ENCODE measurements at places on chromosomes 4 and X.

- H3K36me3 ChIP-seq, result no peaks in the 10 kb centered on the region
- no peak overlapping the region for H3K4me3 ChIP-seq
- no peak overlapping the region for H3K27ac ChIP-seq
- no peaks in the 10 kb centered on the region for H3K4me1 ChIP-seq
Measured at GRCh38 chr4:2300431-2301224, 38.7 kb upstream of the MXD4 start.

DNA sequence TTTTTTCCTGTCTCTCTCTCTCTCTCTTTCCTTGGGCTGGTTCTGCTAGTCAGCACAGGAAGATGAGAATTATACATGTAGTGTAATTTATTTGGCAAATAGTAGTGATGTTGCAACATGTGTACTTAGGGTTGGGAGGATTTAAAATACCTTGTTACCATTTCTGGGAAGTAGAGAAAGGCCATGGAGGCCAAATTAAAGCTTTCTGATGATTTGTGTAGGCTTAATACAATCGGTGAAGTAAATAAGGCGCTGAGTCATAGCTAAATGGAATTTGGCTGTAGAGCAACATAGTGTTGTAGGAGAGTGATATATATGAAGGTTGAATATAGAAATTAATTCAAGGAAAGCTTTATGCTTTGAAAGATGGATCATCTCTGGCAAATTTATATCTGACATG is 295.3 kb downstream of the GRID2 start:
- no peaks in the 10 kb centered on the region for H3K36me3 ChIP-seq
- H3K27me3 ChIP-seq, result no peaks in the 10 kb centered on the region
- no peak overlapping the region for H3K4me3 ChIP-seq
- no peaks in the 10 kb centered on the region for H3K4me1 ChIP-seq

DNA sequence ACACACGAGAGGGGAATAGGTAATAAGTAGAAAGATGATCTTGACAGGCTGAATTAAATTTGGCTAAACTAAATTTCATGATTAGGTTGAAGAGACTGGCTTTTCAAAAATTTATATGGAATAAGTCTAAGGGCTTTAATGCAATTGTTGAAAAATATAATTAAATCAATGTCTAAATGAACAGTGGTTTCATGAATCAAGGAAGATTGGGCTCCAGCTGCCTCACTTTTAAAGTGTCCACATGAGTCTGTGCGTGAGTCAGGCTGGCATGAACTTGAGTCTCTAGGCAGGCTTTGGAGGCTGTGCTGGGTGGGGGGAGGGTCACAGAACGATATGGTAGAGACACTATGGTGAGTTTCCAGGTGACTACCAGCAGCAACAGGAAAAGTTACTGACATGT is 111.9 kb downstream of the SORBS2 start:
- no peaks in the 10 kb centered on the region for H3K4me1 ChIP-seq
- no peak for DNase-seq
- H3K27me3 ChIP-seq, result no peaks in the 10 kb centered on the region
- H3K4me3 ChIP-seq, result no peak overlapping the region
- H3K36me3 ChIP-seq, result no peaks in the 10 kb centered on the region

DNA sequence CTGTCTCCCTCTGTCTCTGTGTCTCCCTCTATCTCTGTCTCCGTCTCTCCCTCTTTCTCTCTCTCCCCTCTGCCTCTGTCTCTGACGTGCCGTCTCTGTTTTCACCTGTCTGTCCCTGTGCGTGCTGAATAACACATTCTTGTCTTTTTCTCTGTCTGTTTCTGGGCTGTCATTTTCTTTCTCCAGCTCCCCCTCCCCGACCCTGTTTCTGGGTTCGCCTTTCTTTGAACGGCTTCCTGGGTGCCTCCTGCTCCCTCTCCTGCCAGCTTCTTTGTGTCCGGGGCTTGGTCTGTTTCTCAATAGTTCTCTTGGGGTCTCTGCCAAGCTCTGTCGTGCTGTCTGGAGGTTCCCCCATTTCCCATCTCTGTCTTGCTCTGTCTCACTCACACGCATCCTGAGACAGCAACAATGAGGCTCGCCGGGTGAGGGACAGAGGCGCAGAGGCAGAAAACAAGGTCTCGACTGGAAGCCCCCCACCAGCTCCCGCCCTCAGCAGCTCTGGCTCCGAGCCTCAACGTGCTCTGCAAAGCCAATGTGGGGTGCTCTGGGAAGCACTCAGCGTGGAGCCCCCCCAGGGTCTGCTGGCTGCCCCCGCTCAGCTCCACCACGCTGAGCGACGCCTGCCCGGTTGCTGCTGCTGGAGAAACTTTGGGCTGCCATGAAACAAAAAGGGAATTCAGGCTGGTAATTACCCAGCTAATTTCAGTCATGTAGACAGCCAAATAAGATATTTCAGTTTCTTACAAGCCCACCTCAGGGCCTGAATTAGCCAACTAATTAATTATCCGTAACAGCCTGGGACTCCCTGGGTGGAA is 3.4 kb downstream of the CPLX1 start:
- DNase-seq, result no peak
- H3K4me1 ChIP-seq, result peaks cover 4% of the 10 kb centered on the region
- no peak overlapping the region for H3K27ac ChIP-seq
- H3K27me3 ChIP-seq, result peaks cover 16% of the 10 kb centered on the region
- H3K36me3 ChIP-seq, result no peaks in the 10 kb centered on the region
- no peak overlapping the region for H3K4me3 ChIP-seq

GRCh38 chrX:30577362-30577991 is at the start of gene TASL:
TASL (minus strand) TSS chrX:30577766; CDS start chrX:30560355, 17,411 bp downstream.
- no peak within 1 kb of the TSS for H3K27ac ChIP-seq
- no peak for DNase-seq
- H3K27me3 ChIP-seq, result no peaks in the 10 kb centered on the region
- peak within 1 kb of the TSS; percentile 13 for H3K4me3 ChIP-seq

DNA sequence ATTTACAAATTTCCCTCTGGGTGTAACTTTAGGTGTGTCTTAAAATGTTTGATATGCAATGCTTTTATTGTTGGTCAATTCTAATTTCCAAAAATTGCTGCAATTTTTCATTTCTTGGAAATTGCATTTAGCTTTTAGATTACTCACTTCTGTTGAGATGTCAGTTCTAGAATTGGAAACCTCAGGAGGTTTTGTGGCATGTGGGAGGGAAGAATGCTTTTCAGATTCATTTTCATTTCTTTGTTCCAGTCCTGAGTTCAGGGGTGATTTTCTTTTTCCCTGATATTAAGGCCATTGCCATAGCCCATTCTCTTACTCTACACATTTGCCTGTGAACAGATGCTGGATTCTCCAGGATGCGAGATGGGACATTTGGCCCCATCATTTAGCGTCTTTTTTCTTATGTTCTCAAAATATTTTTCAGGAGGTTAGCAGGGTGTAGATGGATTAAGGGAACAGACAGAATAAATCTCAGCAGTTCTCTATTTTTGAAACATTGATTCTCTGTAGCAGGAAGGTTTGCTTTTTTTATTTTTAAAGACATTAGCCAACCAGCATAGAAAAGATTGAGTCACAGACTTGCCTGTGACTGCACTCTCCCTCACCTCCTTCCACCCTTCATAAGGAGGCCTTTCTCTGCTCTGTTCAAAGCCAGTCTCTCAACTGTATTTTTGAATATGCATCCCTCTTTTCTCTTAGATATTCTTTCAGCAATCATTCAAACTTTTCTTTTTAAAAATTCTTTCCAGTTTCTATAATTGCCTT is 238.4 kb upstream of the ANXA3 start:
- H3K4me3 ChIP-seq, result no peak overlapping the region
- no peak for DNase-seq
- H3K27me3 ChIP-seq, result no peaks in the 10 kb centered on the region
- H3K36me3 ChIP-seq, result no peaks in the 10 kb centered on the region

DNA sequence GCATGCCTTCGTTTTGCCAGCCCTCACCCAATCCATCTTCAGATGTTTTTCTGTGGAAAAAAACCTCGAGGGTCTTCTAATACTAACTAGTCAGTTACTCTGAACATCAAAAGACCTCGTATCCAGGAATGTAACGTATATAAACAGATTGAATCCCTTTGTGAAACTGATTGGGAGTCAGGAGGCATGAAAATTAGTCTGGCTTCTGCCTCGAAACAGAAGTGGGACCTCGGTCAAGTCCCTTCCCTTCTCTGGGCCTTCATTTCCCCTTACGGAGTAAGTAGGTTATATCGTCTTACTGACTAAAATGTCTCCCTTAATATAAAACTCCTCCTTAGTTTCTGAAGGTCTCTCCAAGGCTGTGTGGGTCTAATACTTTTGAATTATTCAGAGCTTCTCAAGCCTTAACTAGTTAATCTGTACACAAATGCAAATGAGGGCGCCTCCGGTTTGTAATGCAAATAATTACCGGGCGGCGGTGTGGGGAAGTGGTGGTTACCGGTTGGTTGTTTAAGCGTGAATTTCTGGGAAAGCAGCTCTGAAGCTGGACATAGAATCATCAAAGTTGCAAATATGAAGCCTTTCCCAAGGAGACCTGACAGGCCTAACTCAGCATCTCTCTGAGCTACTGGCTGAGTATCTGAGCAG is 11.4 kb upstream of the NKRF start:
- H3K36me3 ChIP-seq, result no peaks in the 10 kb centered on the region
- H3K27me3 ChIP-seq, result no peaks in the 10 kb centered on the region
- no peak overlapping the region for H3K4me3 ChIP-seq
- no peak for DNase-seq
- H3K27ac ChIP-seq, result no peak overlapping the region
- H3K4me1 ChIP-seq, result no peaks in the 10 kb centered on the region

GRCh38 chr4:85457752-85458467 is 17.0 kb upstream of the ARHGAP24 start:
- H3K4me1 ChIP-seq, result no peaks in the 10 kb centered on the region
- H3K27me3 ChIP-seq, result no peaks in the 10 kb centered on the region
- no peak for DNase-seq
- no peak overlapping the region for H3K4me3 ChIP-seq
- H3K36me3 ChIP-seq, result no peaks in the 10 kb centered on the region

- no peaks in the 10 kb centered on the region for H3K4me1 ChIP-seq
- H3K36me3 ChIP-seq, result no peaks in the 10 kb centered on the region
- no peak overlapping the region for H3K27ac ChIP-seq
- no peak overlapping the region for H3K4me3 ChIP-seq
- no peaks in the 10 kb centered on the region for H3K27me3 ChIP-seq
Measured at GRCh38 chr4:47088298-47088697, 56.9 kb downstream of the GABRB1 start.

DNA sequence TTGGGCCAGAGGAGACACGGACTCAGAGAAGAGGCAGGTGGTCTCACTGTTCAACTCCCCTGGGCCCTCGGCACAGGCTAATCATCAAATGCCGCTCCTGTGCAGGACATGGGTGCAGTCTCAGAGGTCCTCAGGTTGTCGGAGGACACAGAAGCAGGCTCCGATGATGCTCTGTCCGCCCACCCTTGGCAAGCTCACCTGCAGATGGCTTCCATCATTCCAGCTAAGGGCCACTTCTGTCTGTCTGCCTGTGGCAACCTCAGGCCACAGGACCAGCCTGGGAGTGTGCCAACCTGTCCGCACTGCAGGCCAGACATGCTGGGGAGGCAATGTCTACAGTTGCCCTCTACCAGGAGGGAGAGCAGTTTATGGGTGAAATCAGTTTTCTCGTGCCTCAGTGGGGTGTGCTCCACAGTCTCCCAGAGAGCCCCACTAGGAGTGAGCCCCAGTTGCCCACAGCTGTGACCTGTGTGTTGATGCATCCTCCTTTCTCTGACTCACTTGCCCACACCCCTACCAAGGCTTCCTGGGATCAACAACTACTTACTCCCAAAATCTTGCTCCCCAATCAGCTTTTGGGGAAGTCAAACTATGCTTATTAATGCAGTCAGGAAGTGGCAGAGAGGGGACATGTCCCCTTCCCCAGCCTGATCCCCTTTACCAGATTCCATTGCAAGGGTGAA is 55.9 kb downstream of the HTRA3 start:
- no peak for DNase-seq
- no peak overlapping the region for H3K27ac ChIP-seq
- H3K27me3 ChIP-seq, result no peaks in the 10 kb centered on the region
- H3K4me1 ChIP-seq, result no peaks in the 10 kb centered on the region
- H3K4me3 ChIP-seq, result no peak overlapping the region

- no peaks in the 10 kb centered on the region for H3K36me3 ChIP-seq
- no peaks in the 10 kb centered on the region for H3K27me3 ChIP-seq
- H3K4me3 ChIP-seq, result no peak overlapping the region
- no peak for DNase-seq
- no peak overlapping the region for H3K27ac ChIP-seq
- H3K4me1 ChIP-seq, result no peaks in the 10 kb centered on the region
Measured at GRCh38 chr4:47817275-47817674, 20.6 kb downstream of the CORIN start.

GRCh38 chrX:15435836-15436619 is 51.8 kb upstream of the VEGFD start:
- no peak overlapping the region for H3K4me3 ChIP-seq
- peaks cover 26% of the 10 kb centered on the region for H3K27me3 ChIP-seq
- H3K27ac ChIP-seq, result peak overlapping the region; percentile 35

- H3K27ac ChIP-seq, result no peak overlapping the region
- H3K36me3 ChIP-seq, result no peaks in the 10 kb centered on the region
- no peaks in the 10 kb centered on the region for H3K4me1 ChIP-seq
- H3K4me3 ChIP-seq, result no peak overlapping the region
- H3K27me3 ChIP-seq, result no peaks in the 10 kb centered on the region
Measured at GRCh38 chrX:2566055-2566454, 65.3 kb upstream of the DHRSX start.

DNA sequence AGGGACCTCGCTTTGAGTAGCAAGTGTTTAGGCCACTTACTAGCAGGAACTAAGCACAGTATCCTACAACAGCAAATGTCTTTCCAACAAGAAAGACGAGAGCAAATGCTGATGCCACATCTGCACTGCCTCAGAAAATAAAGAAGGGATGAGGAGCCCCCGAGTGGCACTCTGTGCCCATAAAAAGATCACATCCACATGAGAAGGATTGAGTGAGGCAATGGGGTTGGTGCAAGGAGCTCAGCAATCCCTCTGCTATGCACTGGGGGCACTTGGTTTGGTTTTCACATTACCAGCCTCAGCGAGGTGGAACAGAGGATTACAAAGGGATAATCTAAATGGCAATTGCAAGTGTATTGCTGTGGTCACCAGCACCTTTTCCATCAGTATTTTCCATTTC is 252.8 kb upstream of the SLC7A11 start:
- no peak overlapping the region for H3K4me3 ChIP-seq
- no peak overlapping the region for H3K27ac ChIP-seq
- DNase-seq, result no peak
- no peaks in the 10 kb centered on the region for H3K27me3 ChIP-seq

GRCh38 chrX:133676344-133677122 is 261.2 kb upstream of the GPC4 start:
- H3K36me3 ChIP-seq, result no peaks in the 10 kb centered on the region
- no peak overlapping the region for H3K27ac ChIP-seq
- H3K4me1 ChIP-seq, result no peaks in the 10 kb centered on the region
- H3K27me3 ChIP-seq, result no peaks in the 10 kb centered on the region
- H3K4me3 ChIP-seq, result no peak overlapping the region

DNA sequence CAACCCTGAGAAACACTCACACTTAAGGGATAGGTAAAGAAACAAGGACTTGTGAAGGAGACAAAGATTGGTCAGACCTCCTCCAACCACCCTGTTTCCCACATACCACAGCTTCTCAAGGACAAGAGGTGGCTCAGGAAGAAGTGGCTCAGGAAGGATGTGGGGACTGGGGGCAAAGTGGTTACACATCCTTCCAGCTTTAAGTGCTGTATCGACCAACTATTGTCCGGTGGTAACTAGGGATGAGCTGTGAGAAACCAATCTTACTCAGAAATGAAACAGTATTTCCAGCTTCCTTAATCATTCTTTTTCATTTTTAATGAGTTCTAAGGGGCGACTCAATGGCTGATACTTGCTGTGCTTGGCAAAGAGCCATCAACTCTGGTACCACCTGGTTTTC is 8.5 kb upstream of the LHFPL1 start:
- H3K27me3 ChIP-seq, result peaks cover 25% of the 10 kb centered on the region
- no peak for DNase-seq
- no peak overlapping the region for H3K4me3 ChIP-seq
- H3K36me3 ChIP-seq, result no peaks in the 10 kb centered on the region
- no peaks in the 10 kb centered on the region for H3K4me1 ChIP-seq

GRCh38 chr4:154528869-154529268 is 21.3 kb downstream of the PLRG1 start:
- H3K36me3 ChIP-seq, result no peaks in the 10 kb centered on the region
- DNase-seq, result peak; percentile 28
- H3K4me3 ChIP-seq, result no peak overlapping the region
- H3K4me1 ChIP-seq, result no peaks in the 10 kb centered on the region
- peak overlapping the region; percentile 52 for H3K27ac ChIP-seq

Measured in breast epithelium (tissue), 4 donors.